Cerebellar nuclear complex (tissue), 1 donor: ENCODE measurements at places on chromosomes 2 and 18.

- no peak for DNase-seq
These were observed 118.1 kb downstream of the PRPF40A start for GRCh38 chr2:152598975-152599759.

DNA sequence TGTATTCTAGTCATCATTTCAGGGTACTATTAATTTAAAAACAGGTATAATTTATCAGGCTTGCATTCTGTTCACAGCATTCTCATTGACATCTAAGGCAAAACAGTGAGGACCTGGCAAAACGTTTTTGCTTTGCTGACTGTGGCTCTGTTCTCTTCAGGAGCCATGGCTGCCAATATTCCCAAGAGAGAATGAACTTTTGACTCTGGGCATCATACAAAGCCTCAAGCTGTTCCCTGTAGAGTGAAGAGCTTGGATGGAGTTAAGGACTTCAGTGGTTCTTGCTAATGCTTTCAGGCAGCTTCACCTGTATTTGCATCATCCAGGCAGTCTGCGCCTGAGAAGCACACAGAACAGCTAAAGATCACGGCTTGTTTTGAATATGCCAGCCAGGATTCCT lies 65.9 kb upstream of the CAVIN2 start:
- no peak for DNase-seq

DNA sequence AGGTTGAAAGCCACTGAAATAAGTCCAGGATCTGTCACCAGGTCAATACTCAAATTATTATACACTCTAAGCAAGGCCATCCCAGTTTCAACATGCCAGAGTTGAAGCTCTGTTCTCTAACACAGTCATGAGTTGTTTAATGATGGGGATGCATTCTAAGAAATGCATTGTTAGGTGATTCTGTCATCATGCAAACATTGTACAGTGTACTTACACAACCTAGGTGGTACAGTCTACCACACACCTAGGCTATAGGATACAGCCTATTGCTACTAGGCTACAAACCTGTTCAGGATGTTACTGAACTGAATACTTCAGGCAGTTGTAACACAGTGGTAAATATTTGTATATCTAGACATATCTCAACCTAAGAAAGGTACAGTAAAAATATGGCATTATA lies 162.2 kb downstream of the BAZ2B start:
- no peak for DNase-seq

DNA sequence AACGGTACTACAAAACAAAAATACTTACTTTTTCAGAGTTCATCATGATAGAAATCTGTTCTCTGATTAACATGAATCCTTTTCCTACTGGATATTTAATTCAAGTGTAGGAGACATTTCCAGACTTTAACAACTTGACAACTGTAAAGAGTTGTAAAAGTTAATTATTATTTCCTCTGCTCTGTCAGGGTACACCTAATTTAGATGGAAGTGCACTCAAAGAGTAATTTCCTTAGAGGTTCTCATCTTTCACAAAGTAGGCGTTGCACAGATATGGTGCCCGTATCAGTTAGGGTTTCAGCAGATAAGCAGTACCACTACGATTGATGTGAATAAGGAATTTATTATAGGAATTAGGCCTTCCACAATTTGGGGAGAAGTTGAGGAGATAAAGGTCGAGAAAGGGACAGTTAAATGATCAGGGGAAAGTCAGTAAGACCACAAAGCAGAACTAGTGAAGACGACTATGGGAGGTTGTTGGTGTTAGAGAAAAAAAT lies 16.2 kb upstream of the PDE11A start:
- DNase-seq: no peak

DNA sequence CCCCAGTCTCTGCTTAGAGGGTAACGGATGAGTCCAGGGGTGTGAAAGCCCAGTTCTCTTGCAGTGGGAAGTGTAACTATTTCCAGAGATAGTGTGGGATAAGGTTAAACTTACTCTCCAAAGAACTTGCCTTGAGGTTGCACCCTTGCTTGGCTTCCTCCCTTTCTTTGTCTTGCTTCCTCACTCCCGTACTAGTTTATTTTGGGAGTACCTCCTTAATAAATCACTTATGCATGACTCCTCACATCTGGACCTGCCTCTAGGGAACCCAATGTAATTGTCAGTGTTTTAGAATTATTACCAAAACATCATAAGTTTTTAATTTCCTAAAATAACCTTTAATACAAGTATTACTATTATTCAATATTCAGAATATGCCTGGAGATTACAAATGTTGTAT lies 35.2 kb downstream of the CPO start:
- no peak for DNase-seq

DNA sequence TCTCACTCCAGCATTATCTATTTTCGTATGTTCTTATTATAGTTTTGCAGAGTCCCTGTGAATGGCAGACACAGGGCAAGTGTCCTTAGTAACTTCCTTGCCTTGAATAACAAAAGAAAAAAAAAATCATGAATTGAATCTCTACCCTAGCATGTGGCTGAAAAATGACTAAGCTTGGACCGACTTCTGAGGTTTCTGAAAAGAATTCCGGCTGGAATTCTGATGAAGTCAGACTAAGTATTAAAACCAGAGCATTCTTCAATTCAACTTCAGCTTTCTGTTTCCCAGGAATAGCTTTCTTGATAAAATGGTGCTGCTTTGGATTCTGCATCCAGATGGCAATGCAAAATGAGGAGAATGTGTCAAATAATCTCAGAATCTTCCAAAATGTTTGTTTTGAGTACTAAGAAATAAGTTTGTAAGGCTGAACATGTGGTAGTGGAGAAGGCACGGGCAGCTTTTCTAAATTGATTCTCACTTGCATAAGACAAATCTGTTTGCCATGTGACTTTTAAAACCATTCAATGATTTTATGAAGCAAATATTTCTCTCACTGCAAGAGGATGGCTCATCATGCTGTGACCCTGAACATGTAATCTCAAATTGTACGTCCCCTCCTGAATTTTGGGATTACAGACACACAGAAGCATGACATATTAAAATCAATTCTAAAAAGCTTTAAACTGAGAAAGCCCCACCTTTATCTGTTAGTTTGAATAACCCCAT lies 1462.8 kb upstream of the LRRTM1 start:
- DNase-seq: no peak

GRCh38 chr18:74507097-74507881 lies 11.1 kb downstream of the CNDP2 start:
- DNase-seq: no peak

DNA sequence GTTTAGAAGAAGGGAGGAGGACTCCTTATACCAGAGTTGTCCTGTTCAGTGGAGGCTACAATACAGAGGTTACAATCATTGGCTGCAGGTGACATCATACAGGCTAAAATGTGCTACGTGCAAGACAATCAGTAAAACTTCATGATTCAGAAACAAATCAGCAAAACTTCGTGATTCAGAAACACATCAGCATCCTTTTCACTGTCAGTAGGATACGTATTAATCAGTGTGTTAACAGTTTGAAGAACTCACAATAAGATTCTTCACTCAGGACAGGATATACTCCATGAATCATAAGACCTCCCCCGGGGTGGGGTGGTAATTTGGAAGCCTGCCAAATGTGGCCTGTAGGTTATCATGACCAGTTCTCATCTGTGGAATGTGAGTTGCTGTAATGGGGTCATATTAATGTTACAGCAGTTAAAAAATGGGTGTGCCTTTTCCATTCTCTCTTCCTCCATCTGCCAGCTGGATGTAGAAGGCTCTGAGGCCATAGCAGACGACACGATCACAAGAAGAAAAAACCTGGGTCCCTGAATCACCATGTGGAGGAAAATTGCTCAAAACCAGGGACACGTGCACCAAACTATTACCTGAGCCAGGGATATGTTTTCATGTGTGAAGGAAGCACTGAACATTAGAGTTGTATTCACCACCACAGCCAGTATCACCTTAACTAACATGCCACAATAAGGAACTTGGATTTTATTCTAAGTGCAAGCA lies 134.8 kb upstream of the CREB1 start:
- no peak for DNase-seq

- DNase-seq: no peak
These were observed 2.3 kb downstream of the TM4SF20 start for GRCh38 chr2:227376656-227377396.

GRCh38 chr2:13050764-13051163 lies 334.0 kb downstream of the TRIB2 start:
- no peak for DNase-seq

DNA sequence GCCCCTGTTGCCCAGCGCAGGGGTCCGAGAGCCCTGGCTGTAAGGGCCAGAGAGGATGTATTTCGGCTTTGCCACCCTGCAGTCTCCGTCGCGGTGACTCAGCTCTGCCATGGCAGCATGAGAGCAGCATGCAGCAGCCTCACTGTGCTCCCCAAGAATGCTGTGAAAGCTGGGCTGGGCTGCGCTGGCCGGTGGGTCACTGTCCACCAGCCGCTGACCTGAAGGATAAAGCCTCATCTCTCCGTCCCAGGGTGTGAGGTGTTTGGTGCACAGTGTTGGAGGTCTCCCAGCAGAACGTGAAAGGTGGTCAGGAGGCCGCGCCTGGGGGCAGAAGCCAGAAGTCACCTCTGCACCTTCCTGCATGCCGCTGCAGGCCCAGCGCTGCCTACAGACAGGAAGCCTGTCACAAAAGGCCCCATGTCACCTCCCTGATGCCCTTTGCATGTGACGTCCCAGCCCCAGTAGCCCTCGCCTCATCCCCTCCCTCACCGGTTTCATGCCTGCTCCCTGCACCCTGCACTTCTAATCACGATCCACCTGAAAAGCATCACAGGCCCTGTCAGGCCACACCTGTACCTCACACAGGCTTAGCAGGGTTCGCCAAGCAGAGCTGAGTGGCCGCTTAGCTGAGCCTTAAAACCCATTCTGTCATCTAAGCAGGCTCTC lies 342.1 kb downstream of the EIPR1 start:
- no peak for DNase-seq

- no peak for DNase-seq
These were observed 417.5 kb downstream of the DPP10 start for GRCh38 chr2:114859726-114860510.

DNA sequence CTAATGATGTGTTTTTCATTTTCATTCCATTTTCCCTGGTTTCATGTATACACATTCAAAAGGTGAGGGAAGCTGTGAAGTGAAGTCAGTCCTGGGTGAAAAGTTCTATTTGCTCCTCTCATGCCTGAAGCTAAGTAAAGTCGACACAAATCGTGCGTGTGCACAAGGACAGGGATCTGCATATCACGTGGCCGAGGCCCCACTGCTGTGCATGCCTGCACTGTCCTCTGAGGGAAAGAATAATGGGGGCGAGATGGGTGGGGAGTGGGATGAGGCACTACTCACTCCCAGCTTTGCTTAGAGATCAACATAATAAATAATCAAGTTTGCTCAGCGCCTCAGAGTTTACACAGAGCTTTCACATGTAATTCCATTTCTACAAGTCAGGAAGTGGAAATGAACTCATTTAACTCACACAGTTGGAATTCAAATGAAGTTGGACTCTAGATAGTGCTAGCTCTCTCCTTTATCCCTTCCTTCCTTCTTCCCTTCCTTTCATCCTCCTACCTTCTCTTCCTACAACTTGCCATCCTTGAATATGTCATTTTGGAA lies 5.1 kb upstream of the PTPRM start:
- DNase-seq: no peak

- DNase-seq: no peak
These were observed 13.7 kb upstream of the TTC39C start for GRCh38 chr18:24000613-24001490.

- DNase-seq: no peak
These were observed 163.9 kb downstream of the DYSF start for GRCh38 chr2:71617266-71617665.

DNA sequence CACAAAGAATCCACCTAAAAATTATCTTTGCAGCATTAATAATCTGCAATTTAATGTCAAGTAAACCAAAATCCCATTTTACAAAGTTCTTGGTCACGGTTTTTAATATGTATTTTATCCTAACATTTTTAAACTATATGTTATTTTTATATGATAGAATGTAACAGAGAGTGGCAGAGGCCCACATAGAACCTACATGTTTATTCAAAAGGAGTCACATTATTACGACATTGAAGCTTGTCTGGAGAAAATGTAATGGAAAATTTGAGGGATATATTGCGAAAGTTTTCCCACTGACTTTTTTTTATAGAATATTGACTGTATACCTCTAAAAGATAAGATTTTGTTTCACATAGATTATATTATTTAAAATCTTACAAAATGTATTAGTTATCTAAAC lies 89.7 kb upstream of the COL3A1 start:
- DNase-seq: no peak

GRCh38 chr2:120344976-120345581 lies 857 bp upstream of the INHBB start:
- DNase-seq: no peak

GRCh38 chr2:134249755-134250154 lies 4.1 kb upstream of the MGAT5 start:
- DNase-seq: no peak

DNA sequence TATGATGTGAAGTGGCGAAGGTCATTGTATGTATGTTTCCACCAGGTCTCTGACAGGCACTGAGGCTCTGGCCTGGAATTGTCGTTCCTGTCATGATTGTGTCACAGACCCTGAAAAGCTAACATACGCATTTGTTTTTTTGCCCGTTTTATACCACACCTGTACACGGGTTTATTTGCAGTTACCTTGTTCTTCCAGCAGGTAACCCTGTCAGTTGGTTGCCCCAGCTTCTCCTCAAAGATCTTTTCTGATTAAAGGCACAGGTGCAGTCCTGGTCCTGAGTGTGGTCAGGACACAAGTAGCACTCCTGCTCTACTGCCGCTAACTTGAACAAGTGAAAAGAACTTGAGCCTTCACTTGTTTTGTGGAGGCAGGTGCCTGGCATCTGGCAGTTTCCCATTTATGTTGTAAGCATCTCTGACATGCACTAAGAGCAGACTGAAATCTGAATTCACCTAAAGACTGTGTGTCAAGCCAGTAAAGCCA lies 19.9 kb downstream of the CD8A start:
- DNase-seq: no peak

GRCh38 chr18:13397504-13398163 lies 179.1 kb downstream of the LDLRAD4 start:
- peak; percentile 57 for DNase-seq

- no peak for DNase-seq
These were observed at the start of gene PSTPIP2 for GRCh38 chr18:46071653-46072375. PSTPIP2 (minus strand) TSS chr18:46072260; CDS start chr18:46072188, 72 bp downstream.

GRCh38 chr18:30016179-30016578 lies 1026.4 kb downstream of the DSC3 start:
- DNase-seq: no peak

DNA sequence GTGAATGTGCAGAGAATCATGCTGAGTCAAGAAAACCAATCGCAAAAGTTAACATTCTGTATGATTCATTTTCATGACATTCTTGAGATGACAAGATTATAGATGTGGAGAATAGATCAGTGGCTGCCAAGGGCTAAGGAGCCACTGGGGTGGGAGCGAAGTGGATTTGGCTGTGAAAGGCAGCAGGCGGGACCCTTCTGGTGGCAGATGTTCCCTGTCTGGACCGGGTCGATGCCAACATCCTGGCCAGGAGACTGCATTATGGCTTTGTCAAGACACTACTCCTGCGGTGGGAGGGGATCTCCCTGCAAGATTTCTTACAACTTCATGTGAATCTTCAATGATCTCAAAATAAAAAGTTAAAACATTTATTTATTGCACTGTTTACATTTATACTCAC lies 427.9 kb downstream of the GALR1 start:
- DNase-seq: no peak
